GM12878 (cell line): ENCODE measurements at places on chromosomes 2 and 18.

GRCh38 chr2:12419803-12420202, 296.9 kb upstream of the TRIB2 start:
- DNase-seq, result no peak

- no peak for DNase-seq
Observed at GRCh38 chr2:212327171-212327809, 211.3 kb downstream of the ERBB4 start.

- DNase-seq, result no peak
Observed at GRCh38 chr18:45713239-45713638, 10.7 kb upstream of the SLC14A1 start.

DNA sequence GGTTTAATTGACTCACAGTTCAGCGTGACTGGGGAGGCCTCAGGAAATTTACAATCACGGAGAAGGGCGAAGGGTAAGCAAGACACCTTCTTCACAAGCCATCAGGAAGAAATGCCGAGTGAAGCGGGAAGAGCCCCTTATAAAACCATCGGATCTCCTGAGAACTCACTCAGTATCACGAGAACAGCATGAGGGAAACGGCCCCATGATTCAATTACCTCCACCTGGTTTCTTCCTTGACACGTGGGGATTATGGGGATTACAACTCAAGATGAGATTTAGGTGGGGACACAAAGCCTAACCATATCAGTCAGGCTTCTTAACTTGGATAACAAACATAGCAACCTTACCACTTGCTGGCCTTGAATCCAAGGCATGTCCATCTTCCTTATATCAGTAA, 289.0 kb upstream of the STON1 start:
- no peak for DNase-seq

GRCh38 chr2:1972422-1972821, 228.1 kb upstream of the PXDN start:
- no peak for DNase-seq

GRCh38 chr2:227450311-227450841, 21.6 kb upstream of the AGFG1 start:
- no peak for DNase-seq

GRCh38 chr2:189555232-189555631, 25.4 kb downstream of the SLC40A1 start:
- no peak for DNase-seq

GRCh38 chr18:79781331-79781941, 16.3 kb upstream of the KCNG2 start:
- DNase-seq, result no peak

- DNase-seq, result no peak
Observed at GRCh38 chr2:127680706-127681287, 5.5 kb upstream of the LIMS2 start.

- peak; percentile 5 for DNase-seq
Observed at GRCh38 chr2:146734042-146734820, 1110.6 kb upstream of the ACVR2A start.

DNA sequence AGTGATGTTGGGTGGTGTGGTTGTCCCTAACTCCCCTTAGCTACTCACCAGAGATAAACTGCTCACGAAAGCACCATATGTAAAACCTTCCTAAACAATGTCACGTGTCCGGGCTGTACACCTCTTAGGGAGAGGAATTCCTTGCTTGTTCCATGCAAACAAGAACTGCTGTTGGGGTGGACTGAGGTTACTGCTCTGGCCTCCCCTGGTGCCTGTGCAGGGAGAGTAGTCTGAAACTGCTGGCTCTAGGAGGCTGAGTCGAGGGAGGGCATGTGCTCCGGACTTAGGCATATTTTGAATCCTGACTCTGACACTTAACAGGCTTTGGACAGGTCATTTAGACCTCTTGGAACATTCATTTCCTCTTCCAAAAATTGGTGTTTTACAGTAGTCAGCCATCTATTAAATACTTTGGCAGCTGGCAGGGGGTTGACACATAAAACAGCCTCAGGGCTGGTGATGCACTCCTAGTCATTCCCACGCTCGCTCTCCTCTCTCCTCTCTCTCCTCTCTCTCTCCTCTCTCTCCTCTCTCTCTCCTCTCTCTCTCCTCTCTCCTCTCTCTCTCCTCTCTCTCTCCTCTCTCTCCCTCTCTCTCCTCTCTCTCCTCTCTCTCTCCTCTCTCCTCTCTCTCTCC, 10.6 kb downstream of the THNSL2 start:
- no peak for DNase-seq

GRCh38 chr2:212797484-212798205, 259.0 kb upstream of the ERBB4 start:
- DNase-seq, result no peak

DNA sequence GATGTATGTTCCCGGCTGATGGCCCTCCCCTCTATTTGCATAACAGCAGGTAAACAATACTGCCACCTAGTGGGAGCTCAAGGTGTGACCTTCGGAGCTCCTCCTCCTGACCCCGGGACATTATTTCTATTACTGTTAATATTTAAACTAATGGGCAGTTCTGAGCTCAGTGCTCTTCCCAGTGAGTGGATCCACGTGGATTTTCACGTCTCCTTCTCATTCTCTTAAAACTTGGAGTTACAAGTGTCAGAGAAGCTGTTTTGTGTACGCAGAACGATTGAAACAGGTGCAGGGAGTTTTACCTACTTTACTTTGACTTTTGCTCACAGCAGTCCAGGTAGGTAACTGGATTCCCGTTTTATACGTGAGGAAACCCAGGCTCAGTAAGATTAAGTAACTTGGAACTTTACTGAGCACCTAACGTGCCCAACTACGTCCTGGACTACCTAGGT, 127.3 kb downstream of the PRKCE start:
- DNase-seq, result peak; percentile 11
